ENCODE measurements at places on chromosomes 3 and 15.

- H3K4me3 ChIP-seq, result no peak overlapping the region
- no peak overlapping the region for H3K27ac ChIP-seq
- DNase-seq, result no peak
- peaks cover 64% of the 10 kb centered on the region for H3K4me1 ChIP-seq
- H3K36me3 ChIP-seq, result no peaks in the 10 kb centered on the region
These were observed 58.9 kb downstream of the SFMBT1 start for GRCh38 chr3:52986938-52987337.

DNA sequence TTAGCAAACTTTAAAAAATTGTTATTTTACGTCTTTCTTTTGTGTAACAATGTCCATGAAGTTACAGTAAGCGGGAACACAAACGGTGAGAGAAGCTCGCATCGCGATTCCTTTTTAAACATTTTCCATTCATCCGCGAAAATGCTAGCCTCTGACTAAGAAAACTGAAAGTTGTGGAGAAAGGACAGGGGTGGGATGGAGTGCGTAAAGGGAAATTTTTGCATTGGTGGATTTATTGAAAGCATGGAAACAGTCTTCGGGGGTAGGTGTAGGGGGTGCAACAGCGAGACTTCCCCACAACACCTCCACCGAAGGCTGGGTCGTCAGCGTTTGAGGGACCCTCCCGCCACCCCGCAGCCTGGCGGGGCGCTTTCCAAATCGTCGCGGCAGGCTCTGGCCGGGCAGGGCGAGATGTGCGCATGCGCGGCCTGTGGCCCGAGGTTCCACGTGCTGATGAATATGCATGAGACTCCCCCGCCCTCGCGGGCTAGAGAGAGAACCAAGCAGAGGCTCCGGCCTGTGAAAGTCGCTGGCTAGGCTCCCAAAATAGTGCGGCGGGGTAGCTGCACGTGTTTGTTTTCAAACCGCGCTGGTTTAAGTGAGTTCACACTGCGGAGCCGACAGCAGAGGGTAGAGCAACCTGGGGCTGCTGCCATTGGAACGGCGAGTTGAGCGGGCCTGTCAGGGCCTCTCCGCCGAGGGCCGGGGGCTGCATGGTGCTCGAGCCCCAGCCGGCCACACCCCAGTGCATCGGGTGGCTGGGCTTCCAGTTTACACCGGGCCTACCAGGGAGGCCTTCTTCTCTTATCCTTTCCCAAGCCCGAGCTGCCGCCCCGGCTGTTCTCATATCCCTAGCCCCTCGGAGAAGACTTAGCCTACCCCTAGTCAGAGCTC lies 9.9 kb downstream of the ZIC1 start:
- H3K4me1 ChIP-seq, result no peaks in the 10 kb centered on the region
- DNase-seq, result no peak
- no peak overlapping the region for H3K27ac ChIP-seq
- no peak overlapping the region for H3K4me3 ChIP-seq
- H3K27me3 ChIP-seq, result peaks cover 70% of the 10 kb centered on the region
- H3K36me3 ChIP-seq, result no peaks in the 10 kb centered on the region

DNA sequence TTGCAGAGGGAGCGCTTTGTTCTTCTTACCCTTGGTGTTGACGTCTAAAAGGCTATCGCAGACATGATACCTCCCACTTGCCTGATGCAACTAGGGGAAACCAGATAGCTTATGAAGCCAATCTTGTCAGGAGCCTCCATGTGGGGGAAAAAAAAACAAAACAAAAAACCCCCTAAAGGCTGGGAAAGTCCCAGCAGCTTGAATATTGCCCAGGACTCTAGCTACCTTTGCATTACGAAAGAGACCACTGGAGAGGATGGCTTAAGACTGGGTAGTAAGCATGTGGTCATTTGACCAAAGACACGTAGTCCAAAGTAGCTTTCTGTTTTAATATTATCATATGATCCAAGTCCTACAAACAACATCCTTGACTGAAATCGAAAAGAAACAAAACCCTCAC lies 120.7 kb upstream of the WNT5A start:
- H3K4me1 ChIP-seq, result no peaks in the 10 kb centered on the region
- no peak overlapping the region for H3K4me3 ChIP-seq
- H3K27me3 ChIP-seq, result no peaks in the 10 kb centered on the region

DNA sequence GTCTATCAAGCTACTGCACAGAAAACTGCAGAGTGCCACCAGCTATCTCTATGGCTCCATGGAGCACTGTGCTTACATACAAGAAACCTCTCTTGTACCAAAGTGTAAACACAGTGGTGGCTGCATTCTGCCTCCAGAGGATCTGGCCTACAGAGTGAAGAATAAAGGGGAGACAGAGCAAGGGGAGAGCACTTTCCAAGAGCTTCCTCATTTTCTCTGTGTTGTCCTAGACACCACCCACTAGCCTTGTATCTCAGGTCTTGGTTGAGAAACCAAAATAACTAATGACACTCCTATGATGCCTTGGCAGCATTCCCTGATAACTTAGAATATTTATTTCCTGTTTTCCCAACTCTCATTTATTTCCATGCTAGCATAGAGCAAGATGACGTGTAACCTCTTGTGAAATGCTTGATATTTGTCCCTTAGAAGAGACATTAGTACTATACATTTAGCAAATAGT lies 56.9 kb upstream of the PHLDB2 start:
- H3K4me1 ChIP-seq, result no peaks in the 10 kb centered on the region
- H3K36me3 ChIP-seq, result no peaks in the 10 kb centered on the region
- H3K27ac ChIP-seq, result no peak overlapping the region
- no peak for DNase-seq

DNA sequence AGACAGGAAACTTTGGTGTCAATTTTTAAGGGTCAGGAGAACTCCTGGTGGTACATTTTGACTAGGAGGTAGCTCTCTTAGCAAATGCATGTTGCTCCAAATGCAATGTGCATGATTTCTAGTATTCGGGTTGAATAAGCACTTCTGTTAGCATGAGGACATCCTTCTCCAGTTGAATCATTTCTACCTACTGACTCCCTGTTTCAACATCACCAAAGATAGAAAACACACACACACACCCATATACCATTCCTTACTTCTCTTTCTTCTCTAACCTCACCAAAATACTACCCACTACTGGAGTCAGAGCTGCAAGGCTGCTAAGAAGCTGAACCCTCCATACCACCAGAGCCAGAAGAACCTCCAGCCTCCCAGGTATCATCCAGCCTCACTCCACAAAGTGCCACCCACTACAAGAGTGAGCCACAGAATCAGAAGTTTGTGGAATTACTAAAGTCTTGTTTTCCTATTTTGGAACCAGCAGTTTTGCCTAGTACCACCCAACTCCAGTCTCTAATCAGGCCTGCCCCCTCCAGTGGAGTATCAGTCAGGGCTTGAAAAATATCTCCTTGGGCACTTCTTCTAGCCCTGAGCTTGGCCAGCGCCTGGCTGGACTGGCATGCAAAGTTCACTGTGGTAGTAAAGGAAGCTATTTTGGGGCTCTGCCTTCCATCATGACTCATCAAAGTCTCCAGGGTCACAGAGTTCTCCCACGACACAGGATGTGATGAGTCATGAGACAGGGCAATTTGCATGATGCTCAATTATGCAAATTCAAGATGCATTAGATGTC lies 110.3 kb downstream of the CYP19A1 start:
- peaks cover 3% of the 10 kb centered on the region for H3K4me1 ChIP-seq
- no peak overlapping the region for H3K27ac ChIP-seq
- H3K36me3 ChIP-seq, result no peaks in the 10 kb centered on the region
- peaks cover 5% of the 10 kb centered on the region for H3K27me3 ChIP-seq

- no peak for DNase-seq
- H3K4me3 ChIP-seq, result no peak overlapping the region
- H3K4me1 ChIP-seq, result peaks cover 65% of the 10 kb centered on the region
These were observed 2.6 kb downstream of the SPTBN5 start for GRCh38 chr15:41891226-41891625.

DNA sequence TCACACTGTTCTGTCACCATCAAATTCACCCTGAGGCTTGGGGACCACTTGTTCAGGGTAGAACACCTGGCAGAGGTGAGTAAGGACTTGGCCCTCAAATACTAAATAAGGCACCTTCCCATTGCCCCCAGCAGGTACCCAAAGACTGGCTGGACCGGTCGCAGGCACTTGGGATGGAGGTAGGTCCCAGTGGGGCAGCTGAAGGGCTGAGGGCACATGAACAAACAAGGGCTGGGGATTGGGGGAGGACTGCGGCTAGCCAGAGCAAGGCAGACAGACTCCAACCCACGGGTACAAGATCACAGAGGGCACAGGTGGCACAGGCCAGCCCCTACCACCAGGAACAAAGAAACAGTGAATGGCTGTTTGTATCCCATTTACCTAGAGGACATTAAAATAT lies 1.9 kb downstream of the MRPS25 start:
- no peaks in the 10 kb centered on the region for H3K27me3 ChIP-seq
- peak overlapping the region; percentile 98 for H3K4me3 ChIP-seq

DNA sequence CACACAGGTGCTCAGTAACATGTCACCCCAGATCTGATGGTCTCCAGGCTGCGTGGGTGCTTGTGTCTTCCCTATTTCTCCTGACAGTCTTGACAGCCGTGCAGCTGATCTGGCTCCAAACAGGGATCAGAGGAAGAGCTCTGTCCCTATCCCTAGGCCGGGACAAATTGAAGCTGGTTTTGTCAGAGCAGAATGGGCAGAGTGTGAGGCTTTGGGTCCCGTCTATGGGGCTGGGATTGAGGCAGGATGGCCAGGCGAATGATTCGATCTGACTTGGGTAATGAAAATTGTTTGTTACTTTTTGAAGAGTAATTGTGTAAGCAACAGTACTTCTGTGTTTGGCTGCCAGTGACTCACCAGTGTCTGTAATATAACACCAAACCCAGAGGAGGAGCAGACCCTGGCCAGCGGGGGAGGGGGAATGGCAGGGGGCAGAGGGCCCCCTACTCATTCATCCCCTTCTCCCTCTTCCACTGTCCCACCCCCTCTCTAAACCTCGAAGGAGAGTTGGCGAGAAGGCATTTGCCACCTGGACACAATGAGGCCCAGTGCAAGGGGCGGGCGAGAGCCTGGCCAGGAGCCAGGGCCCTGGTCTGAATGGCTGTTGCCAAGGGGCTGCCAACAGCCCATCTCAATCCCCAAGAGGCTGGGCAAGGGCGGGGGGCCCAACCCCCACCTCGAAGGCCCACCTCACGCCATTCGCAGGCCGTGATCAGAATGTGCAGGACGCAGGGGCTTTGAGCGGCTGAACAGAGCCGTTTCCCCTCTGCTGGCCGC lies 4.9 kb upstream of the MAGEF1 start:
- H3K4me1 ChIP-seq, result peaks cover 11% of the 10 kb centered on the region
- no peak for DNase-seq
- H3K36me3 ChIP-seq, result no peaks in the 10 kb centered on the region
- no peak overlapping the region for H3K4me3 ChIP-seq
- H3K27me3 ChIP-seq, result no peaks in the 10 kb centered on the region

GRCh38 chr3:14175383-14176037 lies 2.9 kb downstream of the XPC start:
- H3K36me3 ChIP-seq, result peaks cover 36% of the 10 kb centered on the region
- peak overlapping the region; percentile 42 for H3K4me3 ChIP-seq
- no peak for DNase-seq
- no peaks in the 10 kb centered on the region for H3K27me3 ChIP-seq

DNA sequence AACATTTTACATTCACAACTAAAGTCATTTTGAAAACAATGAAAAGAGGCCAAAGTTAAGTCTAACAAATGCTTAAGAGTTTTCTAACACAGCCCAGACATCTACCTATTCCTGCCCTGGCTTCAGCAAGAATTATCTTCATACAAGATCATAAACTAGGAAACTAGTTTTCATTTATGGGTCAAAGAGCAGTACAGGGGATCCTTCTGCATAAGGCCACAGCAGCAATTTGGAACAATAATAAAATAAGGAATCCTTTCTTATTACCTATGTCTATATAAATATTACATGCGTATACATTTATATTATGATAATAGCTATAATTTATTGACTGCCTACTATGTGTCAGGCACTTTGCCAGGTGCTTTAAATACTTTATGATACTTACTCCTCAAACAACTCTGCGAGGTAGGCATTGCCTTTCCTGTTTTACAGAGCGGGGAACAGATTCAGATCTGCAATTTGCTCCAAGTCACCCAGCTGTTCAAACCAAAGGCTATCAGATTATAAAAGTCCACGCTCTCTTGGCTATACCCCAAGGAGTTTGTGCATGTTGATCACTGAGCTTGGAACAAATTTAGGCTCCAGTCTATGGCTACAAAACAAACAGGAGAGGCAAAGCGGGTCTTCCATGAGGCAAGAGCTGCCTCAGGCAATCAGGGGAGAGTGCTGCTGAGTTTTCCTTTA lies 196.4 kb downstream of the RORA start:
- H3K4me3 ChIP-seq, result no peak overlapping the region
- no peak for DNase-seq
- no peak overlapping the region for H3K27ac ChIP-seq

GRCh38 chr3:193051314-193051713 lies 133.7 kb upstream of the MB21D2 start:
- no peak for DNase-seq
- no peak overlapping the region for H3K4me3 ChIP-seq
- H3K27ac ChIP-seq, result no peak overlapping the region
- H3K36me3 ChIP-seq, result no peaks in the 10 kb centered on the region
- no peaks in the 10 kb centered on the region for H3K4me1 ChIP-seq

DNA sequence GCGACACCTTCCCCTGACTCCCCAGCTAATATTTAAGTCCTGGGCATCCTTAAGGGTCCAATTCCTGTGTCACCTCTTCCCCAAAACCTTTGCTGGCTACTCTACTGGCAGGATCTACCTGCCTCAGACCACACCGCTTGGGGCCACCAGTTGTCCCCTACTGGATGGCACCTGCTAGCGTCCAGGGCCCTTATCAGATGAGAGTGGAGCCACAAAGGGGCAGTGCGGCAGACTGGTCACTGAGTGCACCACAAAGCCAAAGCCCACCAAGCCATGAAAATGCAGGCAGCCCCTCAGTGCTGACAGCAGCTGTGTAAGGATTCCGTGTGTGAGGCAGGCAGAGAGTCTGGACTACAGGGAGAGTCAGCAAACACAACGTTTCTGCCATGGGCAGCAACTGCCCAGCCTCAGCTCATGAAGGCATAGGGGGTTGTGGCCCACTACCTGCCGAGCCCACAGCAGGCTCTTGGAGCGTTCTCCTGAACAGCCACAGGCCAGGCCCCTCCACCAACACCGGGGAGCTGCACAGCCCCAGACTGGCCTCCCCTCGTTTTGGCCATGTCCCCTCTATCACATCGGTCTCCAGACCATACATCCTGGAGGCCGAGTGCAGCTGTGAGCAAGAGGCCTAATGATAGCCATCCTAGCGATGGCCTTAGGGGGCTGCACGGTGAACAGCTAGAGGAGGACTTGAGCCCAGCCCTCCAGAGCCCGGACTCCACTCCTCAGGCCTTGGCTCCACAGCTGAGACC lies 32.3 kb downstream of the ALDH1L1 start:
- no peaks in the 10 kb centered on the region for H3K4me1 ChIP-seq
- H3K27me3 ChIP-seq, result peaks cover 4% of the 10 kb centered on the region
- no peak overlapping the region for H3K27ac ChIP-seq
- no peak for DNase-seq

GRCh38 chr3:125083776-125084175 lies 28.0 kb upstream of the HEG1 start:
- no peak overlapping the region for H3K4me3 ChIP-seq
- H3K27me3 ChIP-seq, result no peaks in the 10 kb centered on the region
- peaks cover 1% of the 10 kb centered on the region for H3K4me1 ChIP-seq
- no peak overlapping the region for H3K27ac ChIP-seq
- H3K36me3 ChIP-seq, result no peaks in the 10 kb centered on the region

Data from activated B cell treated with CpG ODN at 0.5 μM for 24 hours (primary cell).